ENCODE measurements at places on chromosomes 11 and 22.
A peak's percentile ranks its signal among the peaks of the same experiment; 100 is the strongest.

DNA sequence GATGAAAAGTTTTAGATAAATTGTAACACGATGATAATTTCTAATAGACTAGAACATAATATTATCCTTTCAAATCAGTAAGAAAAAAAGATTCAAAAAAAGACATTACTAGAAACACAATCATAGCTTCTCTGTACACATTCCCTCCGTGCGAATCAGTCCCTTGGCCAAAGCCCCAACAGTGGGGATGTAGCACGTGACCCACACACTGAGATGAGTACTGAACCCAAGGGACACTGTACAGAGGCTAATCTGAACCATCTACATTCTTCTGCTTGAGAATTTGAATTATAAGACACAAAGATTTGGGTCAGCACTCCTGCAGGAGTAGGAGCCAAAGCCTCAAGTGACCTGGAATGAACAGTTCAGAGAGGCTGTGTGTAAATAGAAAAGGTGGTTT is 353.7 kb downstream of the INSC start:
- no peak for DNase-seq

DNA sequence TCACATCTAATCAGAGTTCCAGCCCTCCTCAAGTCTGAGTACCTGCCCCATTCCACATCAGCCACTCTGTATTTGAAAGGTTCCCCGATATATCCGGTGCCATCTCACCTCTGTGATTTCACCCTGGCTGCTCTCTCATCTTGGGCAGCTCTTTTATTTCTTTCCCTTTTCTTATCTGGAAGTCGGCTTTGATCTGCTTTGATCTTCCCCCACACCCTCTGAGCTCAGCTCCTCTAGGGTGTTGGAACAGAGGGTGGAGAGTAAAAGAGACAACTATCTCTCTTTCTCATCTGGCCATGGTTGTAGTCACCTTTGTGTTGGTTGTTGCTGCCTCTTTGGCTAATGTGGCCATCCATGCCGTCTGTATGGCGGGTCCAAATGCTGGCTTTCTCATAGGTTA is 108.3 kb downstream of the ENTHD1 start:
- DNase-seq: no peak

GRCh38 chr22:32836280-32837123 is 35.0 kb downstream of the TIMP3 start:
- no peak for DNase-seq

DNA sequence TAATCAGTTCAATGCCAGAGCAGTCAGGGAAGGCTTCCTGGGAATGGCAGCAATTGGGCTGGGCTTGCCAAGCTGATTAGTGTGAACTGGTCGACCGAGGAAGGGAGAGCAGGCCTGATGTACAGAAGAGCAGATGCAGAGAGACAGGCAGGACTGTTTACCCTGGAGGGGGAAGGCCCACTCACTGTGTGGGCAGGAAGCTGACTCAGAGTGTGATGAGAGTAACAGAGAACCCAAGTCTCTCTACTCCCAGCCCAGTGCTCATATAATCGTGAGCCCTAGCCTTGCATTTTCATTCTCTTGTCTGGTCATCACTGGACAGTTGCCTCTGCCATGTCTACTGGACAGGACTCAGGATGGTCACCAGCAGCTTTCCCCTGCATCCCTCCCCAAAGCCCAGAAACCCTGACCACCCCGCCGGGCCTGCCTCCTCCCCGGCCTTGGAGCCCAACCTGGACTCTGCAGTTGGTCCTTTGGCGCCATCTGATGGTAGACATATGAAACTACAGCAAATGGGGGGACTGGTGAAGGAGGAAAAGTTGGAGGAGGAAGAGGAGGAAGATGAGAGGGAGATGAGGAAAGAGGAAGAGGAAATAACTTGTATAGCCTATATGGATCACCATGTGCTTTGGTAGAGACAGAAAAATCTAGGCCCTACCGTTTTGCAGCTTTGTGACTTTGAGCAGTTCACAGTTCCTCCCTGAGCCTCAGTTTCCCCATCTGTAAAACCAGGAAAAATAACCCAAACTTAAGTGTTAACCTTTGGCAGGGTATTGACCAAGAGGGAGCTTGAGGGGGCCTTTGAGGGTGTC is 43.4 kb upstream of the PRDM11 start:
- peak; percentile 65 for DNase-seq

- no peak for DNase-seq
Observed at GRCh38 chr11:26045082-26045481, 286.8 kb upstream of the ANO3 start.

DNA sequence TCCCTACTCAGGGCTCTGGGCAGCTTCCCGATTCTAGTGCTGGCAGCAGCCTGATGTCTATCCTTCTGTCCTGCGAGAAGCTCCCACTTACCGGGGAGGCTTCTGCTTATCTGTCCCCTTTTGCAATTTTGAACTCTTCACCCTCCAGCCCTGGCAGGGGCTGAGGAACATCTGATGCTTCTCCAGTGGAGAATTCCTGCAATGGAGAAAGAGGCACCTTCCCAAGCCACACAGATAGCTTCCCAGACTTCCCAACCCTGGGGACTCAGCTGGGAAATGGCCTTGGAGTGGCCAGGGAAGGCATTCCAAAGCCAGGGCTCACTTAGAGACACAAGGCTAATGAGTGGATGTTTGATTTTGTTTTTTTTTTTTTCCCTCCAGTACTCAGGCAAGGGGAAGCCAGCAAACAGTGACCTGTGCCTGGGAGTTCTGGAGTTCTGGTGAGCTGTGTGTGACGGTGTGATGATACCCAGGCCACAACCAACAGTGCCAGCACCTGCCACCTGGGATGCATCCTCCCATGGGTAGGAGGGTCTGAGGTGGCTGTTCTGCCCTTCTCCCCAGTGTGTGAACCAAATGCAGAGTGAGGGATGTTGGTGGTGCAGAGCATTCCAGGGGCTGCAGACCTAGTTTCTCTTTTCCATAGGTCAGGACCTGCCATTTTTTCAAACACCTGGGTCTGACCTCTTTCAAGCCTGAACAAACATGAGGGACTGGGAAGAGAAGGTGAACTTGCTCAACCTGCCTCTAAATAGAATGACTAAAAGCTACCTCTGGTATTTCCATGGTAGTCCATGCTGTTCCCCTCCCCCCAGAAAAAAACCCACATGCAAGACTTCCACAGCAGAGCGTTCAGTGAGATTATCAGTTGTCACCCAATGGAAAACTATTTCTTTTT is 95.1 kb downstream of the CCDC81 start:
- DNase-seq: no peak

- DNase-seq: no peak
Observed at GRCh38 chr11:121583825-121584224, 131.1 kb upstream of the SORL1-AS1 start.

DNA sequence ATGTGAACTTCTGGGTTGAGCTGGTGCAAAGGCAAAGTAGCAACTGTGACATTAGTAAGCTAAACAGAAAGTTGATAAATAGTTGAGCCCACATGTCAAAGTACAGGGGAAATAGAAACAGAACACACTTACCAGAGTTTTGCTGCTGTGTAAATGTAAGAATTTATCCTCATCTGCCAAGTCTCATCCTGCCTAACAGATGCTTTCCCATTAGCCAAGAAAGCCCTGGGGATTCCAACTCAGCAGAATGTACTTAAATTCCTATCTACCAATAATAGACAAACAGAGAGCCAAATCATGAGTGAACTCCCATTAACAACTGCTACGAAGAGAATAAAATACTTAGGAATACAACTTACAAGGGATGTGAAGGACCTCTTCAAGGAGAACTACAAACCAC is 7.3 kb upstream of the OR51A2 start:
- DNase-seq: peak; percentile 40

DNA sequence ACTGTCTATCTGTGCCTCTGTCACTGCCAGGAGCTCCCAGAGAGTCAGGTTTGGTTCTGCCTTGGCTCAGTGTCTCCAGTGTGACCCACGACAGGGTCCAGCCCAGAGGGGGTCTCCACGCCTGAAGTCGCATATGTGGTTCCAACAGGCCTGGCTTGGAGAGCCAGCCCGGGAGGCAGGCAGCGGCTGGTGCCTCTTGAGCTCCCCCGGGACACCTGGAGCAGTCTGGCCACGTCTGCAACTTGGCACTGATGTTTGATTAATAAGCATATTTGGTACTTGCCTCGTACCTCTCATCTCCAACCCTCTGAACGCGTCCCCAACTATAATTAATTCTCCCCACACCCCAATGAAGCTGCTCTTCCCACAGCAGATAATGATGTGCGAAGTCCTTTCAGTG is 31.7 kb upstream of the SHISAL1 start:
- DNase-seq: no peak

DNA sequence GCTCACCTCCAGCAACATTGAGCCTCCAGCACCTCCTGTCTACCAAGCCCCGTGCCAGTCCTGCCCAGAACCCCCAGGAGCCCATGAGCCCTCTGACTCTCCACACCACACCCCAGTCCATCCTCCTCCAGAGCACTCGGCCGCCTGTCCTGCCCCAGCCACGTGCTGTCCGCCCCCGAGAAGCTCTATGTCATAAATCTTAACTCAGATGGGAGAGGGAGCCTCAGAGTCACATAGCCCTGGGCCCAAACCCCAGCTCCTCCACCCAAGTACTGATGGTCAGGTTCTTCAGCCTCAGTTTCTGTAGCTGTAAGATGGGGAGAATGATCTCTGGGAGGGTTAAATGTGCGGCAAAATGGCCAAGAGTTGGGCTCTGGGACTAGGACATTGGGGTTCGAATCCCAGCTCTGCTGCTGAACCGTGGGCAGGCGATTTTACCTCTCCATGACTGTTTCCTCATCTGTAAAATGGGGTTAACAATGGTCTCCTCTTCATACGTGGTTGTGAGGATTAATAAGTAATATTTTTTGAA is 27.8 kb downstream of the CYTH4 start:
- DNase-seq: no peak

- DNase-seq: no peak
Observed at GRCh38 chr22:42769574-42770447, 49.1 kb upstream of the A4GALT start.

DNA sequence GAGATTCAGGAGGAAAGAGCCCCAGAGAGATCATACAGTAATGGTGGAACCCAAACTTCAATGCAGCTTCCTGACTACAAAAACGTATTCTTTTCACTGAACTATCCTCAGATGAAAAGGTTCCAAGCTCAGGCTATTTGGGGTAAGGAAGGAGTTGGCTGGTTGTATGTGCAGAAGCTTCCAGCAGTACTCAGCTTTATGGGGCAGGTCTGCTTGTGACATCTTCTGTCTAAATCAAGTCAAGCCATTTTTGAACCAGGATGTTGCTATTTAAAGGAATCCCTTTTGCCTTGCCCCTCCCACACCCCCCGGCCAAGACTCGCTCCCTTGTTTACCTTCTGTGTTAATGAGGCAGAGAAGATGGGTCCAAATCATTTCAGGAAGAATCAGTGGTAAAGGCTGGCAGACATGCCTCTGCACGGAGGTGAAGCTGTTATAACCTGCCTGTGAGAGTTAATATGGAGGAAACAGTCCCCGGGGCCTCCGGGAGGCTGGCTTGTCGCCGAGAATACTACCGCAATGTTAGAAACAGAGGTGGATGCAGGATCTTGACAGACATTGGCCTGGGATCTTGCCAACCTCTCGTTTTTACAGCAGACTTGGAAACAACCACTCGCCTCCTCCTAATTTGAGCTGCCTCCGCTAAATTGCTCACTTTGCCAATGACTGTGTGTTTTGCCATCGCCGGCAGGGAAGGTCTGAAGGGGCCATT is 45.4 kb downstream of the TIMP3 start:
- peak; percentile 62 for DNase-seq

DNA sequence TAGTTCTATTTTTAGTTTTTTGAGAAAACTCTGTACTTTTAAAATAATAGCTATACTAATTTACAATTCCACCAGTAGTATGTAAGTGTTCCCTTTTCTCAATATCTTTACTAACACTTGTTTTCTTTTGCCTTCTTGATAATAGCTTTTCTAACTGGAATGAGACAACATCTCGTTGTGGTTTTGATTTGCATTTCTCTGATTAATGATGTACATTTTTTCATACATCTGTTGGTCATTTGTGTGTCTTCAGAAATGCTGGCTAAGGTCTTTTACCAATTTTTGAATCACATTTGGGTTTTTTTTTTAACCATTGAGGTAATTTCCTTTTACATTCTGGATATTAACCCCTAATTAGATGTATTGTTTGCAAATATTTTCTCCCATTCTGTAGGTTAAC is 258.9 kb downstream of the DYNC2H1 start:
- no peak for DNase-seq

DNA sequence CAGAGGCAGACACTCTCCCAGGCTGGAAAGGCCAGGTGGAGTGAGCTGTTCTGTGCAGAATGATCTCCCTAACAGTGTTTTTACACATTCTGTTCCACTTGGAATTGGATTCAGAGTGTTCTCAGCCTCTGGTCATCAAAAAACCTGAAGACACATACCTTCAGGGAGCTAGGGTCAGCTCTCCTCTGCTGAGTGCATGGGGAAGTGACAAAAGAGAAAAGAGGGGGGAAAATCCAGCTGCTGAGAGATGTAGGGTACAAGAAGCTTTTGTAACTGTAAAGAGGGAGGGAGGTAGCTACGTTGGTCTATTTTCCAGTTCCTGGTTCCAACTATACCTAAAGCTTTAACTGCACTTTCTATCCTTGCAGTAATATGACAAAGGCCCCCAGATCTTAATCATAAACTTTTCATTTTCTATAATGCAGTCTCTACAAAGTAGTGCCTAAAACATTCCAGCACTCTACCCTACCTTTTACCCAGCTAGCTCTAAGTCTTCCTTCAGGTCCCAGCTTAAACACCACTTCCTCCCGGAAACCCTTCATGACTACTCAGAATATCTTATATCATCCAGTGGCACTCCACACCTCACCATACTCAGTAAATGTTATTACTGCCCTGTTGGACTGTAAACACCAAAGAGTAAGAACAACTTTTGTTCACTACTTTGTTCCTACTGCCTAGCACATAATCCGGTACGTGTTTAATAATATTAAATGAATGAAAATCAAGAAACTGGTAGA is 9.2 kb downstream of the MAPK1 start:
- DNase-seq: no peak

- DNase-seq: no peak
Observed at GRCh38 chr22:41982865-41983264, 13.6 kb downstream of the SEPTIN3 start.

DNA sequence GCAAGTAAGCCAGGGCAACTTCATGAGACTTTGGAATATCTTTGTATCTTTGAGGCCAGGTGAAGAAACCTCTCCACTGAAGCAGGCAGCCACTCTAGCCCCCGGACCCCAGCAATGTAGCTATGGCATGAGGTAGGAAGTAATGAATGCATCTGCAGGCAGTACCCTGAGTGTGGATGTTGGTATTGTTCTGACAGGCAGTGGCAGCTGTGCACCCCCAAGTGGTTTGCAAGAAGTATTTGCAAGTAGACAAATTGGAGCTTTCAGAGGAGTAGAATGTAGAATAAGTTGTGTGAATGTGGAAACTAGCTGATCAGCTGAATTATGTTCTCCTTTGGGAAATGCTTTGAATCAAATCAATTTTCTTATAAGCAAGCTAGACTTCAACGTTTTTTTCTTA is 194.4 kb upstream of the PGR start:
- DNase-seq: no peak

GRCh38 chr11:65882120-65883057 is 2.8 kb downstream of the CTSW start:
- DNase-seq: no peak

DNA sequence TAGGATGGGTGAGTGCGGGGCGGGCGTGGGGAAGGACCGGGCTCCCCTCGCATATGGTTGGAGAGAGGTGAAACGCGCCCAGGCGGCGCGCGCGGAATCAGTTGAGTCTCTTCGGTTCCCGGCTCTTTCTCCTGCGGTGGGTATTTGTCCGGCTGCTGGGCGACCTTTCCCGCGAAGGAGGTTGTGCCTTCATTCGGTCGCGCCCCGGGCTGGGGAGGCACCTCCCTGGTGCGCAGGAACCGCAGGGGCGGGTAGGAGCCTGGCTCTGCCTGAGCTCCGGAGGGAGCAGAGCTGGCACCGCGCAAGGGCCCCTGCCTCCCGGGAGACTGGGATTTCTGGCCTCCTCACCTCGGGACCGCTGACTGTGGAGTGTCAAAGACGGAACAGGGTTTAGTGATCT is 27.5 kb downstream of the SAA4 start:
- DNase-seq: no peak

Measured in hindlimb muscle (tissue), 1 donor.